ENCODE measurements at places on chromosomes 1 and 21.

DNA sequence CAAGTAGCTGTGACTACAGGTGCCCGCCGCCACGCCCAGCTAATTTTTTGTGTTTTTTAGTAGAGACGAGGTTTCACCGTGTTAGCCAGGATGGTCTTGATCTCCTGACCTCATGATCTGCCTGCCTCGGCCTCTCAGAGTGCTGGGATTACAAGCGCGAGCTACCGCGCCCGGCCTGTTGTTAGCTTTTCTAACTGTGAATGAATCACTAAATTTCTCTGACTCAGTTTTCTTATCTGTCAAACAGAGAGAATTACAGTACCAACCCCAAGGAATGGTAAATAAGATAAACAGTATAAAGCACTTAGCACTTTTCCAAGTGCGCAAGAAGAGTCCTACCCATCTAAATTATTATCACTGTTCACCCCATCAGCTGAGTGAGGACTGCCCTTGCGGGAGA, 193.6 kb downstream of the VAV3 start:
- DNase-seq, result no peak

DNA sequence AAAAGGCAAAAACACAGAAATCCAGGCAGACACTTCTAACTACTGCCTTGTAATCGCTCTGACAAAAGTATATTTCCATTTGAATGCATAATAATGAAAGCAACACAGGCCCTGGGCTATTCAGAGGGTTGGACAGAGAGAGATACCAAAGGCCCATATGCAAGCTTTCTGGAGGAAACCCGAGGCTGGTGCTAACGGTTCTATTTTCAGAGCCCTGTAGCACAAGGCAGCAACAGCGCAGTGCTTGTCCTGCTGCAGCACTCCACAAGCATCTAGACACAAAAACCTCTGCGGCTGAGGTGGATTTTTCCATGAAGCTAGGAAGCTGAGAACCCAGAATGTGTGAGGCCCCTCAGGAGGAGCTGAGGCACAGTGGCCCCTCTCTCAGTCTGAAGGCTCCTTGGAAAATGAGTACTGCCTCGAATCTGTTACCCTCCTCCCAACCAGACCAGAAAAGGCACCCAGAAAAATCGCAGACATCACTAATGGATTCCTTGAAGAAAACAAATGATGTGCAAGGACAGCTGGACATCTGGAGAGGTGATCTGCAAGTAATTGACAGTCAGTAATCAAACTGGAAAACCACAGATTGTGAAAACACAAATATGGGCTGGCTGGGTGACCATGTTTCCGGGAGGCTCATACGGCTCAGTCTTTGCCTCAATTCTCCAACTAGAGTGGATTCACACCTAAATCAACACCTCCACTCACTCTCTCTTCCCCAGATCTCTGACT, 54.0 kb downstream of the COLGALT2 start:
- no peak for DNase-seq

DNA sequence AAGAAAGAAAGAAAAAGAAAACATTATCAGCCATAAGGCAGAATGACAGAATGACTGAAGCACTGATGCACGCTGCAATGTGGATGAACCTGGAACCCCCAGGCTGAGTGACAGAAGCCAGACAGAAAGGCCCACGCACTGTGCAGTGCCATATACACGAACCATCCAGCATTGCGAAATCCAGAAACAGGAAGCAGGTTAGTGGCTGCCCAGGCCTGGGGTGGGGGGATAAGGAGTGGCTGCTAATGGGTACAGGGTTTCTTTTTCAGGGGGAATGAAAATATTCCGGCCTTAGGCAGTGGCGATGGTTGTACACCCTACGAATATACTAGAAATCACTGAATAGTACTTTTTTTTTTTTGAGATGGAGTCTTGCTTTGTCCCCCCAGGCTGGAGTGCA, 57.0 kb downstream of the CHD5 start:
- DNase-seq, result no peak

GRCh38 chr1:44616991-44617702, 57.1 kb downstream of the TMEM53 start:
- no peak for DNase-seq

- DNase-seq, result no peak
Measured at GRCh38 chr1:245656189-245656717, 501.5 kb downstream of the KIF26B start.

GRCh38 chr1:199223936-199224335, 585.1 kb downstream of the PTPRC start:
- no peak for DNase-seq

GRCh38 chr1:167237000-167237399, 16.3 kb downstream of the POU2F1 start:
- no peak for DNase-seq

DNA sequence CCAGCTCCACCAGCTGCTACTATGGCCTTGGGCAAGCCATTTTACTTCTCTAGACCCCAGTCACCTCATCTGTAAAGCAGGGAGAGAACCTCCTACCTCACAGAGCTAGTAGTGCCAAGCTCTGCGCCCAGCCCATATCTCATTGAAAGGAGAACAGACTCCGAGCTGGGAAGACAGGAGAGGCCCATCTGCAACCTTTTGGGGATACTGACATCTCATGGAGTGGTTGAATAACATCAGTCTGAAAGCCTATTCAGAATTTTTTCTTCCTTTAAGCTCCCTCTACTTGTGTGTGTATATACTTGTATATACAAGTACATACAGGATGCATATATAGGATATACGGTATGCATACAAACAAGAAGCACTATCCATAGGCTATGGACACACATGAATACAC, 279.5 kb upstream of the POU3F1 start:
- no peak for DNase-seq

DNA sequence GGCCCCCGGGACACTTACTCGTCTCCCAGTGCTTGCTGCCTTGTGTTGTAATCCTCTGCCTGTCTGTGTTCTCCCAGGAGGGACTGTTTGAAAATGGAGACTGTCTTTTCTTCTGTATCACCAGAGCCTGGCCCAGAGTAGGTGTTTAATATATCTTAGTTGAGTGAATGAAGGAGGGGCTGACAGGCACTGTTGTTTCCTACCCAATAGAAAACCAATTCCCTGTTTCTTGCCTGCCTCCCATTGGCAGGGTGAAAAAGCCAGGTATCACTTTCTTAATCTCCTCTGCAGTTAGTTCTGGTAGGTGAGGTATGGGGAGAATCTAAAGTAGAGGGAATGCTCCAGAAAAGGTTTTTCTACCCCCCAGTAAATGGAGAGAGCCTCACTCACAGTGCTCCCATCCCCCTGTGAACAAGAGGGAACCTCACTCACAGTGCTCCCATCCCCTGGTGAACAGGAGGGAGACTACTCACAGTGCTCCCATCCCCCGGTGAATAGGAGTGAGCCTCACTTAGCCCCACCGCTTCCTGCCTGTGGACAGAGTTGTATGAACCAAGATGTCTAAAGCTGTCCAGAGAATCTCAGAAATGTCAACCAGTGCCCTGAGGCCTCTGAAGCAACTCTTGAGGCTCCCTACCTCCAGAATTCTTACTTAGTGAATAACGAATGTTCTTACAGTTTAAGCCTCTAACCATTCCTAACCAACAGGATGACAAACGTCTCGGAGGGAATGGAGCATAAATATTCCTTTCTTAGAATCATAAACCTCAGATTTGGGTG, at the start of gene GJA5:
Gene GJA5 (minus strand): TSS at position 122 of the 780 bp plus-strand sequence. CDS start 1,364 bp downstream, outside the sequence.
- DNase-seq, result no peak

DNA sequence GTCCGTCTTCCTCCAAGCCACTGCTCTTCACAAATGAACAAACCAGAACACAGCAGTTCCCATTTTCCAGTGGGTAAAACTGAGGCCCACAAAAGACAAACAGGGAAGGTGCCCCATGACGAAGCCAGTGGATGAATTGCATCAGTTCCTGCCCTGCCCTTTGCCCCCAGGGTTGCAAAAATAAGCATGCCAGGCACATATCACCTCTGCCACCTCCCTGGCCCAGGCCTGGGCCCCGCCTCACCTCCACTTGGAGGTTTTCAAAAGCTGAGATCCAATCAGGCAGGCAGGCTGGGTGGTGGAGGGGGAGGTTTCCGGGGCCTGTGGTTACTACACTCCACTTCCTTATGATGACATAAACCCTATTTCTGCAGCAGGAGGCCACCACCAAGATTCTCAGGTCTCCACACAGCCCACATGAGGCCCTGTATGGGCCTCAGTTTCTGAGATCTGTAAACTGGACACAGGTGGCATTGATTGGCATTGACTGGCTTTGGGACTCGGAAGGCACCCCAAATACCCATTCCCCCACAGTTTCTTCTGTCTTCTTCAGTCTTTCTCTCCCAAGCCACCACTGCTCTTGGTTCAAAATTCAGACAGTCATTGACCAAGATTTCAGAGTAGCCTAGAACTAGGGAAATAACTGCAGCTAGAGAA, 4.1 kb downstream of the KIF21B start:
- DNase-seq, result peak; percentile 93

- DNase-seq, result no peak
Measured at GRCh38 chr1:17096584-17096983, 22.7 kb downstream of the PADI2 start.

DNA sequence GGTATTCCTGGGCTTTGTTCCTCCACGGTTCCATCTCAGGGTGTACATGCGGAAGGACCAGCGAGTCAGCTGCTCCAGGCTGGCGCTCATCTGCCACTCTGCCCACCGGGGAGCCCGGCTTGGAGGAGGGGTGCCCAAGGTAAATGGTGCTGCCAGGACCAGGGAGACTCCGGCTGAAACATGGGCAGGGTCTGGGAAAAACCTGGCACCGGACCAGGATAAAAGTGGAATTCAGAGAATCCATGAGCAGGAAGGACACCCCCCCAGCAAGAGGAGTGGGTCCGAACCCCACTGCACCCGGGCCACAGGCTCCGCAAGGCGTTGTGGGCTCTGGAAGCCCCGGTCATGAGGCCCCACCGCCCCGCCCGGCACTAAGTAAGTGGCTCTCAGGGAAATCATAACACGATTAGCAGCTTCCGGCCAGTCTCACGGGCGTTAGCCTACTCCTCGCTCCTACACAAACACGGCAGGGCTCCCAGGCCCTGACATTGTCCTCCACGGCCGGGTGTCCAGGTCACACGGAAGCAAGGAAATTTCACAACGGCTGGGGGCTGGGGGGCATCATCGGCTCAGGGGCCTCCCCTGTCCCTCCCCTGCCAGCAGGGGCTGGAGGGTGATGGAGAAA, 21.1 kb downstream of the MEGF6 start:
- DNase-seq, result no peak

- DNase-seq, result no peak
Measured at GRCh38 chr1:225299624-225300023, 128.2 kb downstream of the LBR start.

- DNase-seq, result no peak
Measured at GRCh38 chr1:30250984-30251850, 472.2 kb downstream of the MATN1 start.

DNA sequence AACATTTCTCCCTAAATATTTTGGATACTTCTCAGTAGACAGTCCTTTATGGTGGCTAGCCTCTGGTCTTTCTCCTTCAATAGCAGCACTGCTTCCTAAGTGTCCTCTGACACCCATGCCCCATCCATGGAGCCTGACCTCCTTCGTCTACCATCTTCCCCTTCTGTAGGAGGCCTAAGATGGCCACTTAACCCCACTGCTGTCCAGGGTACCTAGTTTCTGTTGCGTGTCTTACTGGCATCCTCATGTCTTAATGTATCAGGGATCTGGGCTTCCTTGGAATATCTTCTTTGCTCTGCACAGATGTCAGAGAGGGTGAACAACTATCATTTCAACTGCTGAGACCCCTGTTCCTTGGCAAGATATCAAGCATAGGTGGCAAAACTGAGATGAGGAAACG, 5.4 kb upstream of the KIRREL1 start:
- DNase-seq, result no peak

GRCh38 chr1:111720274-111720976, 18.8 kb downstream of the INKA2 start:
- DNase-seq, result no peak

GRCh38 chr1:241615043-241615974, 24.9 kb downstream of the CHML start:
- peak; percentile 49 for DNase-seq

DNA sequence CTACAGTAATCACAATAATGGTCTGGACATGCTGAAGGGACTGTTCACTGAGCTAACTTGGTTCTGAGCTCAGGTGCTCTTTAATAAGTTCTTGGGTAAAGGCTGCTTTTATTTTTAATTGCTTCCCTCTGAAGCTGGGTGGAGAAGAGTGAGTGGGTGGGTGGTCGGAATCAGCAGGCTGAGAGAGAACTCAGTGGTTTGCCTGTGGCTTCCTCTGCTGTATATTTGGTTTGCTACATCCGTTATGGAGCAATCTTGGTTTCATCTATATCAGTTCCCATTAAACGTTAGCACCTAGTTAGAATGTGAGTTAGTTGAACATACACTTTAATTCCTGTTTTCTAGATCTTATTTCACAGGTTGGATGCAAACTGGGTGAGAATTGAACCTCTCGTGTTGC, 23.3 kb downstream of the CNIH4 start:
- DNase-seq, result no peak
